Fibroblast of gingiva (primary cell): ENCODE measurements at places on chromosomes 1 and 21.

DNA sequence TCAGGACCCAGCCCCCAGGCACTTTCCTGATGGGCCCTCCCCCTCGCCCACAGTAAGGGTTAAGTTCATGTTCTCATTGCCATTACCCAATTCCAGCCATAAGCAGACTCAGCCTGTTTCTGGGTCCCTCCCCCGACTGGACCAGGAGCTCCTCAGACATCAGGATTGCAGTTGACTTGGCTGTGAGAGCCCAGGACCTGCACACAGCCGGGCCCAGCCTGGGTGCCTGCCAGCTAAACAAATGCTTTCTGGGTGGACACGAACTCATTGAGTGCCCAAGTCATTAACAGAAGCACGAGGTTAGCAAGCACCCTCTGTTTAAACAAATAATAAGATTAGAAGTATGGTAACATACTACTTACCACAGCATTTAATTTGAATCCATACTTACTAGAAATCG, 147.9 kb upstream of the POU3F1 start:
- DNase-seq: no peak

GRCh38 chr1:50271968-50272578, 151.2 kb downstream of the DMRTA2 start:
- DNase-seq: peak; percentile 6

DNA sequence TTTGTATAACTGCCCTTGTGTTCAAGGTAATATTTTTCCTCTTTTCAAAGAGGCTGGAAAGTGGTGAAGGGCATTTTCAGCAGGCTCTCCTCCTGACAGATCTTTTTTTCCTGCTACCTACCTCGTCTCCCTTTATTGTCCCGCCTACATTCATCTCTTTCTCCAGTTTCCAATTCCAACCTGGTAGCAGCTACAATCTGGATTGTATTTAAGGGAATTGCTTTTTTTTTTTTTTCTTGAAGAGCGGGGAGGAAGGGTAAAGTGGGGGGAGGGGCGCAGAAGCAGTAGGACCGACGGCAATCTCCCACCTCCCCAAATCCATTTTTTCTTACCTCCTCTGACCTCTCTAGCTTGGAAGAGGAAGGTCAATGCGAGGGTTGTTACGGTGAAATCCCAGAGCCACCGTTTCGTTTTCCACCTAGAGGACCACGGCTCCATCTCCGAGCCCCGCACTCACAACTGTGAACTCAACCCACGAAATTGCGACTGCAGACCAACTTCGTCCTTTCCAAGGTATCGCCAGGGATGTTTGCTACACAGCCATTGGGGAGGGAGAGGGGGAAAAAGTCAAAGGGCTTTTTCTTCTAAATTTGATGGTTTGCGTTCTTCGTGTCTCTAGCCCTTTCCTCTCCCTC, 464 bp downstream of the COL11A1 start:
- DNase-seq: no peak

- no peak for DNase-seq
Measured at GRCh38 chr1:60731321-60731720, 351.0 kb upstream of the NFIA start.

GRCh38 chr1:153261281-153262069, 2.0 kb downstream of the LORICRIN start:
- no peak for DNase-seq

DNA sequence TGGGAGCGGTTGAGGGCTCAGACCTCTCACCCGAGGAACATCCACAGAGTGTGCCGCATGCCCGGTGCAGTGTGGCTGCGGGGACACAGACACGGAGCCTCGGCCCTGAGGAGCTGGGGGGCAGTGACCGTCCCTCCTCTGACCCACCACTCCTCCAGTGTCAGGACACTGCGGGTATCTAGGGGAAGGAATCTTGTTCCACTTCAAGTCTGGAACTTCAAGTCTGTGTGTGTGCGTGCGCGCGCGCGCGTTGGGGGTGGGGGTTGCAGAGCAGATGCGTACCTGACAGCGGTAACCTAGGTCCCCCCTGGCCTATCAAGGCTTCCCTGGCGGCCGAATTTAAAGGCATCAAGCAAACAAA, 17.3 kb downstream of the PCSK9 start:
- DNase-seq: no peak

DNA sequence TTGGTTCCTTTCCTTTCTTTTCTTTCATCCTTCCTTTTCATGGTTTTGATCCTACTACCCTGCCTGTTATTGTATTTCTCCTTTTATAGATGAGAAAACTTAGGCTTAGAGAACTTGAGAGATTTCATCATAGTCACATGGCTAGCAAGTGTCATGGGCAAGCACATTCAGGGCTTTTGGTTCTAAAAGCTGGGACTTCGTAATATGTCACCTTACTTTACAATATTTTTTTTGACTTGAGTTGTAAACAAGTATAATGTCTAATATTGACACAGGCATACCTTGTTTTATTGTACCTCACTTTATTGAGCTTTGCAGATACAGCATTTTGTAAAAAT, 70.7 kb downstream of the MTR start:
- no peak for DNase-seq
